ENCODE measurements at places on chromosomes 6 and 20.

DNA sequence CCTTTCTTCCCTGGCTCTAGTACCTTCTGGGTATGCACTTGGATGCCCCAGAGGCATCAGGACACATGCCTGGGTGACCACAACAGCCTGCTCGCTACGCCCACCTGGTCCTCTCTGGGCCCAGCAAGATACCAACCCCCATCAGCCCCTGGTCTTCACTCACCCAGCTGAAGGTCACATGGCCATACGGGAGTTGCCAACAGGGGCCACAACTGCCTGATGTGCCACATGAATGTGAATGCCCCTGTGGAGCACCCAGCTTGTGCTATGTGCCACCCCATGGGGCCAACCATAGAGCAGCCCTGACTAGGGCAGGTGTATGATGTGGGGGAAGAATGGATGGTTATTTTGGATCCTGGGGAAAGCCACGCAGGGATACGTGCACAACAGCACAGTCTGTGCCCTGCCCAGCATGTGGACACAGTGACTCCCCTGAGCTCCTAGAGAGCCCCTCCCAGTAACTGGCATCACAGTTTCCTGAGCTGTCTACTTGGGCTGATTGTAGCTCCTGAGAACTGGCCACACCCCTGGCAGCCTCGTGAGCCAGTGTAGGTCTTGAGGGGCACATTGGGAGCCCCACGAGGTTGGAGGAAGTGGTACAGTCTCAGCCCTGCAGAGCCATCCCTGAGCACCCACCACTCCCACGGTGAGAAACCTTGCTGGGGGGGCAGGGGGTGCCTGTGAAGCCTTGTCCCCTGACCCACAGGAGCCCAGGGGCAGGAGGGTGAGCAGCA, 10.5 kb upstream of the PCMTD2 start:
- no peak for DNase-seq

- no peak for DNase-seq
Observed at GRCh38 chr6:37519461-37519860, 19.8 kb upstream of the CCDC167 start.

DNA sequence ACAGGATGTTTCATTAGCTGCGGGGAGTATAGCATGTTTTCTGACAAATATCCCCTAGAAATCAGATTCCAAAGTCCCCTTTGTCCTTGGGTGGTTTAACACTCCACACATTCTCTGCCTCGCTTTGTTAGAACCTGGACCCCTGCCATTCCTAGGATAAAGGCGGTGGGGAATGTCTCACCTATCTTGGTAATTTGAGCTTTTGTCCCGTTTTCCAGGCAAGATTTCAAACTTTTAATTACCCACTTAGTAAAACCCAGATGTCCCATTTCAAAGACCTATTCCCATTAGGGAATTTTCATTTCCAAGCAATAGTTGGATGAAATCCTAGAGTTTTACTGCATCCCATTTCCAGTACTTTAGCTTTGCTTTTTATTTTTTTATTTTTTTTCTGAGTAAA, 501.0 kb upstream of the MAP3K7 start:
- DNase-seq, result no peak

DNA sequence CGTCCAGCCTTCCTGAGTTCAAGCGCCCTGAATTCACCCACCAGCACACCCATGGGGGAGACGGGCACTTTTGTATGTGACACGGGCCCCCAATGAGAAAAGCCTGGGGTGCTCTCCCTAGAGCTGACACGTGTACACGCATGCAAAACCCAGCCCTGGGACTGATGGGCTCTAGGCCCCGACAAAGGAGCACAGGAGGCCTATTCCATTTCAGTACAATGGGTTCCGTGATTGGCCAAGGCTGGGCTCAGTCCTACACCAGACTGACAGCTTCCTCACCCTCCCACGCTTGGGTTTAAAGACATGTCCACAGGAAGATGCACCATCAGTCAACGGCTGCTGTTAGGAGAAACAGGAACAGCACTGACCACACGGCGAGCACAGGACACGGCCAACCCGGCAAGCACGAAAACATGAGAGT, 8.8 kb downstream of the ZBTB46 start:
- no peak for DNase-seq

- DNase-seq, result no peak
Observed at GRCh38 chr20:62570897-62571668, 71.2 kb upstream of the SLCO4A1 start.

DNA sequence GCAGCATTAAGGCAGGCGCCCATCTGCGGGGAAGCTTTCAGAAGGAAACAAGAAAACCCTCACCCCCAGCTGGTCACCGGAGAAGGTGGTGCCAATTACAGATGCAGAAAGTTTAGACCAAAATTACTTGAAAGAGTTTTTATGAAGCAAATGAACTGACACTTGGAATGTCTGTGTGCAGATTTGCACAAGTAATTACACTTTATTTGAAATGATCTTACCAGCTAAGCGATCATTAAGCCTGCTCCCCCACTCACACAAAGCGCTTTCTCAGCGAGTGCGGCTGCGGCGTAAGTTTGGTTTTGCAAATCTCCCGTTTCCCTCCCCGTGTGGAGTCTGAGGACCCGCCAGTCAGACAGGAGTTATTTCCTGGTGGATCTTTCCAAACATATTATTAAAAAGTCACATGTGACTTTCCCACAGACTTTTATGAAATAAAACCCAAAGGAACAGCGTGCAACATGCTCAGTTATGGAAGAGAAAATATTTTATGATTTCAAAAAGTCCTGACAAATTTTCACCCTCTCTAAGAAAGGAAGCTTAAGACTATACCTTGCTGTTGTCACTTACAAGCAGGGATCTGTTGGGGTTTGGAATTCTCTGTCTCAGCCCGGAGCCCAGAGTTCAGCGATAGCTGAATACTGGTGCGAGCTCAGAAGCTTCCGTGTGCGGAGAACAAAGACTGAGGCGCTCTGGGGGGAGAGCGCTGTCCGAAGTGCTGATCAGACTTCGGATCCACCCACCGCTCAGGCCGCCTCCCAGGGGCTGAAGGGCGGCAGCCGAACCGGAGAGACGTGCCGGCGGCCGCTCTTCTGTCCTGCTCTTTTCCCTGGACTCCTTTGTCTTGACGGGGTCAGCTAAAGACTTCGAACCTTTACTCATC, 2.7 kb upstream of the MYT1 start:
- no peak for DNase-seq

GRCh38 chr6:113971741-113972140, 793 bp upstream of the HDAC2 start:
- DNase-seq, result no peak

- DNase-seq, result no peak
Observed at GRCh38 chr6:15131651-15132061, 114.2 kb upstream of the JARID2 start.

Measured in CD4-positive, alpha-beta T cell treated with Interleukin-4 for 4 hours (primary cell).